Fibroblast of skin of back (primary cell): ENCODE measurements at places on chromosomes 1 and 21.
A peak's percentile ranks its signal among the peaks of the same experiment; 100 is the strongest.

GRCh38 chr1:147475488-147475887 is 65.8 kb upstream of the BCL9 start:
- peak; percentile 6 for DNase-seq

DNA sequence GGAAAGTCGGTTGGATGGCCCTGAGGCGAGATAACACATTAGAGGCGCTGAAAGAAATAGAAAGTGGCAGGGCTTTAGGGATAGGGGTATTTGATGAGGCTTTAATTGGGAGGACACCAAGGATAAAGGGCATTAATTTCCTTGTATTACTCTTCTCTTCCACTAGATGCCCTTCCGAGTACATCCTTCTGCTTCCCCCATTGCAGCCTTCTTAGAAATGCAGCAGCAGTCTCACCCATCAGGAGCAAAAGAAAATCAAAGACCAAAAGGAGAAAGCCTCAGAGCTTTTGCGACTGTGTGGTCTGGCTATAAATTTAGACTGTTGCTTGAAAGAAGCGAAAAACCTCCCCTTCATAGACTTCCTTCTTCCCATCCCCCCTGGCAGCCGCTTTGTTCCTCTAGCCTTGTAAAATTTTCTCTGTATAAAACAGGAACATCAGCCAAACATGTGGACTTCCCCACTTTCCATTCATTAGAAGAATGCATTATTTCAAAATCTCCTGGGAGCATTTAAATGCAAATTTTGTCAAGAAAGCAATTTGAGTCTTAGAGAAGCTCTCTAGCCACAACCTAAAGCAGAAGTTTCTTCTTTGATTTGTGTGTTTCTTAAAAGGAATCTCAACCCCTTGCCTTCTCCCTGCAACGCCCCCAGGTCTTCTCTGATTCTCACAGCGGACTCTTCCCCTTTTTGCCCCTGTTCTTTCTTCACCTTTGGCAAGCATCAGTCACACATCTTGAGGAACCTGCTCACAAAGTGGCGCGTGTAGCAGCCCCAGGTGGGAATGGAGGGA is 76.6 kb downstream of the NDUFS5 start:
- peak; percentile 83 for DNase-seq

GRCh38 chr1:115765091-115765490 is 3.4 kb downstream of the CASQ2 start:
- DNase-seq: no peak

GRCh38 chr1:214270097-214270650 is 10.8 kb upstream of the SMYD2 start:
- peak; percentile 50 for DNase-seq

- DNase-seq: no peak
These were observed 157.1 kb upstream of the NRIP1 start for GRCh38 chr21:15221799-15222386.

- DNase-seq: no peak
These were observed 22.3 kb downstream of the QSOX1 start for GRCh38 chr1:180176965-180177364.

DNA sequence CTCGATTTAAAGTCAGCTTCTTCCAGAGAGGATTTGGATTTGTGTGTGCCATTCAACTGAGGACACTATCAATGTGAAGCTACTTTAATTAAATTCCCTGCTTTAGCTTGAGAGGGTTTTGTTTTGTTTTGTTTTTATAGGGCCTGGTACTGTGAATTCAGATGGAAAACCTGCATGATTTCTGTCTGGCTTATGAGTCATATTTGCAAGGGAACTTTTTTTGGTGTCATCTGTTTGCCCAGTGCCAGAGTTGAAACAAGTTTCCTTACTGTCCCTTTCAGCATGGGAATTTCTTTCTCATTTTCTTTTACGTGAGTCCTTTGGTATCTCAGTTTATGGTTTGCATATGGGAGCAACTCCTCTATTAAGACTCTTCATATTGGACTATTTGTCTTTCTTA is 194.6 kb downstream of the GREM2 start:
- DNase-seq: peak; percentile 67
